NCI-H1930 (cell line): ENCODE measurements at places on chromosomes 7 and 10.

GRCh38 chr10:101672536-101672935 lies 22.4 kb downstream of the FBXW4 start:
- DNase-seq, result no peak

DNA sequence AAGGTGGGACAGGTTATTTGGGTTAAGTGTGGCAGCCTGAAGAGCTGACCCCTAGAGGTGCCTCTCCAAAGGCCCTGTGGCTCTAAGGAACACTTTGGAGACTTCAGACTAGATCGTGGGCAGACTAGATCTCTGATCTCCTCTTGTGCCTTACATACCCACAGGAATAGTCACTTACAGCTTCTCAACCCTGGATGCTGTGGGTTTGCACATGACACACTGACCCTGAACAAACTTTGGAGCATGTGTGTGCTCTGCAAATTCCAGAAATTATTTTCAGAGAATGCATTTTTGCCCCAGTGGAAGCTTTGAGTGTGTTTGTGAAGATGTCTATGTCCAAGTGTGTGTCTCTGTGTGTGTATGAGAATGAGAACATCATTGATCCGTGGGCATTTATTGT lies 119.6 kb downstream of the EMX2 start:
- no peak for DNase-seq

DNA sequence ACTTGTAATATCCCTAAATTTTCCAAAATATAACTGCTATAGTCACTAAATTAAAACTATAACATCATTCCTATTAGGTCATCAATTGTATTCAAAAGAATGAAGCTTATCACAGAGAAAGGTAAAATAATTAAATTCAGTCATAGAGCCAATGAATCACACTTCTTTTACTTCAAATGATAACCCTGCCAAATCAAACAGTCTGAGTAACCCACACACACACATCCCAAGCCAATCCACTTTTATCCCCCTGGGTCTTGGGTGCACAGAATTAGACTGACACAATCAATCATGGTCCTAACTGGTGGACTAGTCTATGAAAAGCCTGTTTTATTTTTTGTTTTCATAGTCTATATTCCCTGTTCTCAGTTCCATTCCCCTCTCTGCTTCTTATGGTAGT lies 25.6 kb downstream of the CTNNA3 start:
- no peak for DNase-seq

DNA sequence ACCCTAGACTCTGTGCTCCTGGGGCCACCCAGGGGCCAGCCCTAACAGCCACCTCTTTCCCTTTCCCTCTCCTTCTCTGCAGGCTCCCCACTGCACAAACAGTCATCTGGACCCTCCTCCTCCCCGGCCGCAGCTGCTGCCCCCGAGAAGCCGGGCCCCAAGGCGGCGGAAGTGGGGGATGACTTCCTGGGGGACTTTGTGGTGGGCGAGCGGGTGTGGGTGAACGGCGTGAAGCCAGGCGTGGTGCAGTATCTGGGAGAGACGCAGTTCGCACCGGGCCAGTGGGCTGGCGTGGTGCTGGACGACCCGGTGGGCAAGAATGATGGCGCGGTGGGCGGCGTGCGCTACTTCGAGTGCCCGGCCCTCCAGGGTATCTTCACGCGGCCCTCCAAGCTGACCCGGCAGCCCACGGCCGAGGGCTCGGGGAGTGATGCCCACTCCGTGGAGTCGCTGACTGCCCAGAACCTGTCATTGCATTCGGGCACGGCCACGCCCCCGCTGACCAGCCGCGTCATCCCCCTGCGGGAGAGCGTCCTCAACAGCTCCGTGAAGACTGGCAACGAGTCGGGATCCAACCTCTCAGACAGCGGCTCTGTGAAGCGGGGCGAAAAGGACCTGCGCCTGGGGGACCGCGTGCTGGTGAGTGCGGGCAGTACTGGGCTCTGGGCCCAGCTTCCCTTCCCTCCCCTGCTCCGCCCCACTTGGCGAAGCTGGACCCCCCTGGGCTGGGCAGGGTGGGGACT lies 49.3 kb downstream of the CLIP2 start:
- DNase-seq, result no peak

- no peak for DNase-seq
These were observed 25.7 kb downstream of the DAGLB start for GRCh38 chr7:6422095-6422494.

DNA sequence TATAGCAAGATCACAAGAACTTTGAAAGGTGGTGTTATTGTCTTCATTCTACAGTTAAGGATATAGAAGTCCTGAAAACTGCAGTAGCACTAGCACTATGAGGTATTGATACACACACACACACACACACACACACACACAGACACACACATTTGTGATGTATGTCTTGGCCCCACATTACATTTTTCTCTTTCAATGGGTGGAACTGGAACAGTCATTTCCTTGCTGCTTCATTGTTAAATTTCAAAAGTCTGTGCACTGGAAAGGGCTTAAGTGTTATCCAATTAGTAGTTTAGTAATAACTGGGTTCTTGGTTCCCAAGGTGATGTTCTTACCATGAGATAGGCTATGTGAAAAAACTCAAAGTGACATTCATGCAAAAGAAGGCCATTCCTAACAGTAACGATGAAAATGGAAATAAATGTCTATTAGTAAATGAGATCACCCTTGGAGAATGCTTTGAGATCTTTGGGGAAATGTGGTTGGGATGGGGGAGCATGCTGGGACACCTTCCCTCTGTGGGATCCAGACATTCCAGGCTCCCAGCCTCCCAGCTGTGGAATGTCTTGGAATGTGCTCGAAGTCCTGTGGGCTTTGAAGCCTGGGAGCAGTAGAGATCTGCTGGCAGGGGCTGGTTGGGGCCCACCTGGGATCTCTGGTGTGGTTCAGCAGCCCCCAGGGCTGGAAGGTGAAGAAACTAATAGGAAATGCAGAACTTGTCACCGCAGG lies 37.4 kb upstream of the CALD1 start:
- DNase-seq, result no peak

DNA sequence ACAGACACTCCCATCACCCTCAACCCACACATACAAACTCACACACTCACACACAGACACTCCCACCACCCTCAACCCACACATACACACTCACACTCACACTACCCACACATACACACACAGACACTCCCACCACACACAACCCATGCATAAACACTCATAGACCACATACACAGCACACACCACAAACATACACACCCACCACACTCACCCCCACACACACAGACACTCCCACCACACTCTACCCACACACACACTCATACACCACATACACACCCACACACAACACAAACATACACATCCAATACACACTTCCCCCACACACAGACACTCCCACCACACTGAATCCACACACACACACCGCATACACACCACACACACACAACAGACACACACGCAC lies 521.2 kb downstream of the TCERG1L start:
- DNase-seq, result no peak

DNA sequence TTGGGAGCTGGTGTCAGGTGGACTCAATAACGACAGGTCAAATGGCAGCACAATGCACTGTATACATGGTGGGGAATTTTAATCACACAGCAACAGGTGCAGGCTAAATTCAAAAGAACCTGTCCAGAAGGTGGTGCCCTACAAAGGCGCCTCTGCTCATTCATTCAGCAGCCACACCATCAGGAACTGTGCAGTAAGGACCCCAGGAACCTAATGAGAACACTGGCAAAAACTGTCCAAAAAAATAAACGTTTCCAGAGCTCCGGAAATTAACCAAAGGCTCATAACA lies 21.9 kb upstream of the CRYGN start:
- DNase-seq, result no peak
